ENCODE measurements at places on chromosomes 13 and 19.

- no peak for DNase-seq
Observed at GRCh38 chr19:33125929-33126388, 6.0 kb upstream of the WDR88 start.

GRCh38 chr13:101739382-101740178 is 287.1 kb downstream of the ITGBL1 start:
- no peak for DNase-seq

- DNase-seq, result peak; percentile 82
Observed at GRCh38 chr13:110713981-110714796, 689 bp downstream of the ING1 start.

- no peak for DNase-seq
Observed at GRCh38 chr19:58385891-58386575, 1.0 kb upstream of the RPS5 start.

- no peak for DNase-seq
Observed at GRCh38 chr19:55386493-55386971, 800 bp downstream of the RPL28 start.

- DNase-seq, result no peak
Observed at GRCh38 chr13:23561261-23561660, 9.0 kb upstream of the TNFRSF19 start.

GRCh38 chr19:53598361-53598760 is 33.4 kb upstream of the DPRX start:
- no peak for DNase-seq

DNA sequence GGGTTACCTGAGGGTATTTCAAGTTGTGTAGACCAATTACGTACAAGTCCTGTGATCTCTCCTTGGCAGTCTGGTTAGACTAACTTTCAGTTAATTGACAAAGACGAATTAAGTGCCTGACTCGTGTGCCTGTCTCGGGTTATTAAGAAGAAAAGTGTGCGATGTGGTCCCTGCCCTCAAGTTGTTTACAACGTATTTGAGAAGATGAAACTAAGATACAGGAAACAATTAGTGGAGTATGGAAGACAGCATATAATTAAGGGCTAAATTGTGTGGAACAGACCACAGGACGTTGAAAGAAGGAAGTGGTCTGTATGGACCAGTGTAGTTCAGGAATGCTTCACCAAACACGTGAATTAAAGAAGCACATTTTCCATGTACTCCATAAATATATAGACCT is 49.2 kb downstream of the KLF5 start:
- no peak for DNase-seq

DNA sequence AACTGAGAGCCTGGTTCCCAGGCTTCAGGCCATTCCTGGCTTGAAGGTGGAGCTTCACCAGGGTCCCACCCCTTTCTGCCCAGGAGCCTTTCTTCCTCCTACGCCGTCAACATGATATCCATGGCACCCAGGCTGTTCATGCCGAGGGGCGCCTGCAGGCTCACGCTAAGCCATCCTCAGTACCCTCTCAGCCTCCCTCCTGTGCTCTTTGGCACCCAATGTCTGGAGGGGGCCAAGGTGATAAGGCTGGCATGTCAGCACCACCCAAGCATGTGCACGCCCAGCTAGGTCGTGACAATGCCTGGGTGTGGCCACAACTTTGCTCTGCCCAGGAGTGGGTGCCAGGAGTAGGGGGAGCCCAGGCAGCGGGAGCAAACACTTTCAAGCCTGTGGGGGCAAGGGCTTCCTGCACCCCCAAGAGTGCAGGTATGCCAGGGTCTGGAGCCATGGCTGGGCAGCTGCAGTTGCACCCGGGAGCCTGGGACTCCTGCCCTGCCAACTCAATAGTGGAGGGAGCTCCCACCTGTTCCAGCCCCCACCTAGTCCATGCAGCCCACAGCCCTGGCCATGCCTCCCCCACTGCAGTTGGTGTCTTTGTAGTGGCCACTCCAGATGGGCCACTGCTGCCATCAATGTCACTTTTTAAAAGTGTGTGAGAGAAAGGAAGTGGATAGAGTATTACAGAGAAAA is 219.9 kb downstream of the MAB21L1 start:
- no peak for DNase-seq

DNA sequence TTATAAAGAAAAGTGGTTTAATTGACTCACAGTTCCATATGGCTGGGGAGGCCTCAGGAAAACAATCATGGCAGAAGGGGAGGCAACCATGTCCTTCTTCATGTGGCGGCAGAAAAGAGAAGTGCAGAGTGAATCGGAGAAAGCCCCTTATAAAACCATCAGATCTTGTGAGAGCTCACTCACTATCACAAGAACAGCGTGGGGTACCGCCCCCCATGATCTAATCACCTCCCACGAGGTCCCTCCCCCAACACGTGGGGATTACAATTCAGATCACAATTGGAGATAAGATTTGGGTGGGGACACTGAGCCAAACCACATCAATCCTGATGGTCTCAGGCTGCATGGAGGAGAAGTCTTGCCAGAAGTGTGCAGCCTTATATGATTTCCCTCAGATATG is 26.0 kb downstream of the TM9SF2 start:
- no peak for DNase-seq

DNA sequence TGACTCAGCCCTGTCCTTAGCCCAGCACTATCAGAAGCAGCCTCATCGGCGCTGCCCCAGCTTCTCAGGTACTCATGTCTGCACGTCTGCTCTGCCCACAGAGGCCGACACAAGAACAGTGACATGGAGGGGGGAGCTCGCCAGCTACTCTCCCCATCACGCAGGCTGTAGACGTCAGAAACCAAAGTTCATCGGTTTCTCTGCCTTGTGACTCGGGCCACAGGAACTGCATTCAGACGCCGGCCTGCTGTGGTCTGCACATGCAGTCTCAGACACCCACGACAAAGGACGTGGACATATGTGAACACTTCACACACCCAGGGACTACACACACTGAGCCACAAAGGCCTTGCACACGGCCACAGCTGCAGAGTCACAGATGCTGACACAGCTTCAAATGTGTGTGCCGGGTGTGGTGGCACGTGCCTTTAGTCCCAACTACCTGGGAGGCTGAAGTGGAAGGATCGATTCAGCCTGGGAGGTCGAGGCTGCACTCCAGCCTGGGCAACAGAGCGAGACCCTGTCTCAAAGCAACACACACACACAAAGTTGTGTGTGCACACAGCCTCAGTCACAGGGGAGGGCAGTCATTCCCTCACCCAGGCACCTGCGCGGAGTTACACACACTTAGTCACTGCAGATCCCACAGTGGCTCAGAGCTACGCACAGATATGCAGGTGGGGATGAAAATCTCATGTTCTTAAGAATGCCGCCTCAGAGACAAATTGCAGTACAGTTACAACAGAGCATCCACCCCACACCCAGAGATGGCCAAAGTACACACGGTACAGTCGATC is 4.9 kb upstream of the ZFP36 start:
- DNase-seq, result no peak

- DNase-seq, result no peak
Observed at GRCh38 chr13:67015976-67016600, 214.0 kb downstream of the PCDH9 start.

Measured in cardiac septum (tissue), 1 donor.